Activated CD4-positive, alpha-beta memory T cell treated with anti-CD3 and anti-CD28 coated beads for 36 hours (primary cell): ENCODE measurements at places on chromosomes 2 and 18.

GRCh38 chr2:208669394-208669793 is 262.8 kb downstream of the PTH2R start:
- no peak for DNase-seq

- no peak for DNase-seq
Observed at GRCh38 chr2:240596491-240596931, 10.0 kb downstream of the CAPN10 start.

GRCh38 chr2:25816249-25816648 is 62.0 kb downstream of the ASXL2 start:
- DNase-seq, result no peak

DNA sequence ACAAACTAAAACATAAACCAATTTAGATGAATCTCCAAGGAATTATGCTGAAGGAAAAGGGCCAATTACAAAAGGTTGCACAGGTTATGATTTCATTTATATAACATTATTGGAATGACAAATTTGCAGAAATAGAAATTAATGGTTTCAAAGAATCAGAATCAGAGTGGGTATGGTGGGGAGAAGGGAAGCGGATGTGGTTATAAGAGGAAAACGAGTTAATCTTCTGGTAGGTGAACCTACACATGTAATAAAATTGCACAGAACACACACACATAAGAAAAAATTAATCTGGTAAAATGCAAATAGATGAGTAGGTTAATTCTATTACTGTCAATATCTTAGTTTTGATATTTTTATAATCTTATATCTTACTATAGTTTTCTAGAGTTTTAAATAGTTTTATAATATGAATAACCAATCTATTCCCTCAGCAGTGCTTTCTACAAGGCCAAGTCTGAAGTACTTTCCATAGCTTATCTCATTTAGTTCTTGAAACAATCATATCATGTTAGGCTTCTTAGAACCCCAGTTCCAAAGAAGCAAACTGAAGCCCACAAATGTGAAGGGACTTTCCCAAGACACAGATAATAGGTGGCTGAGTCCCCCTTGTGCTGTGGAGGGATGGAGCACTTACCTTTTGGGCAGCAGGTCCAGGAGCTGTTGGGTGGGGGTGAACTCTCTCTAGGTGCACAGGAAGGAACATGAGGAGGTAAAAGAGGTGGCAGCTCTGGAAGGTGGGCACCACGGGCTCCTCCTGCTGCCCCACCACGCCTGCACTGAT is 31.5 kb downstream of the ZNF519 start:
- no peak for DNase-seq

- DNase-seq, result peak; percentile 25
Observed at GRCh38 chr2:216082117-216082711, 495 bp downstream of the TMEM169 start.

GRCh38 chr2:130832296-130832940 is 4.3 kb upstream of the ARHGEF4 start:
- no peak for DNase-seq

GRCh38 chr2:172415157-172415864 is 12.1 kb upstream of the ITGA6 start:
- no peak for DNase-seq

DNA sequence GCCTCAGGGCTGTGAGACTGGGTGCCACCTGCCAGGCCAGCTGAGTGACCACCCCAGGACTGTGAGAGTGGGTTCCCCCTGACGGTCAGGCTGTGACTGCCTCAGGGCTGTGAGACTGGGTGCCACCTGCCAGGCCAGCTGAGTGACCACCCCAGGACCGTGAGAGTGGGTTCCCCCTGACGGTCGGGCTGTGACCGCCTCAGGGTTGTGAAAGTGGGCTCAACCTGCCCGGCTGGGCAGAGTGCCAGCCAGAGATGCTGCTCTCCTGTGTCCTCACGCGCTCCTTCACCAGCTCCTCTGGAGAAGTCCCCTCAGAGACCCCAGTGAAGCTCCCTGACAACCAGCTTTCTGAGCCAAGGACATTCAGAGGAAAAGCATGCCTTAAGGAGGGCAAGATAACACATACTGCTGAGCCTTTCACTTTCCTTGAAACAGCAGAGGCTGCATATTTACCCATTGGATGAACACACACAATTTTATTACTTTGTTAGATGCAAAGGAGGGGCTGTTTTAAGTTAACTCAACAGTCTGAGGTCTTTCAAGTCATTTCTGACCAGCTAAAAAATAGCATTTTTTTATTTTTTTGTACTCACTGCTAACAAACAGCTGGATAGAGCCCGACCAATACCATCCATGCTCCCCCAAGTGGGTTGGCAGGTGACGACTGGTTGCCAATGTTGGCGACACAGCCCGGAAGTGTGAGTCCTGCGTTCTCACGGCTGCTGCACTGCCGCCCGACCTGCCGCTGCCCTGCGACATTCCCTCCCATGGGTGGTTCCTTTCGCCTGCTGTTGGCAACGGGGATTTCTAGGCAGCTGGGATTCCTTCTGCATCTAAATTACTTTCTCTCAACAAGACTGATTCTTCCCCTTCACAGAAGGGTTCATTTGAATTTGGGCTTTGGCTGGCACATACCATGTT is 70.7 kb downstream of the NDUFA10 start:
- no peak for DNase-seq

GRCh38 chr2:222690564-222691200 is 19.2 kb downstream of the MOGAT1 start:
- peak; percentile 82 for DNase-seq

DNA sequence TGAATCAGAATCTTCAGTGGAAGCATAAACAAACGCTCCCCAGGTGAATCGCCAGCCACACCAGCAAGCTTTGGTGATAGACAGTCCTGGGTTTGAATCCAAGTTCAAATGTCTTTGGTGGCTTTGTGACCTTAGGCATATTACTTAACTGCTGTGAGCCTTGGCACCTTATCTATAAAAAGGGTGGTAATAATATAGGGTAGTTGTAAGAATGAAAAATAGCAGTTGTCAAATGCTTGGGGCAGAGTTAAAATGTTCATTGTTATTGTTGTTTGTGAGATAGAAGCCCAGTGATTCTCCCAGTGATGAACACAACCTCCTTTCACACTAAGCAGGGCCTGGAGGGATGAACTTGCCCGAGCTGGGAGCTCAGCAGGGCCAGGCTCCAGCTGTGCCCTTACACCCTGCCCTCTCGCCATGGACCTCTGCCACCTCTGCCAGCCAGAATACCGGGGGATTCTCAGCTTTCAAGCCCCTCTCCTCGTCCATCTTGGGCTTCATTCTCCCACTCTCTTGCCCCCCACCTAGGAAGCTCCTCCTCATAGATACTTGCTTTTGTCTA is 6.1 kb upstream of the TMBIM1 start:
- no peak for DNase-seq

- no peak for DNase-seq
Observed at GRCh38 chr18:50410894-50411293, 36.0 kb downstream of the SKA1 start.

DNA sequence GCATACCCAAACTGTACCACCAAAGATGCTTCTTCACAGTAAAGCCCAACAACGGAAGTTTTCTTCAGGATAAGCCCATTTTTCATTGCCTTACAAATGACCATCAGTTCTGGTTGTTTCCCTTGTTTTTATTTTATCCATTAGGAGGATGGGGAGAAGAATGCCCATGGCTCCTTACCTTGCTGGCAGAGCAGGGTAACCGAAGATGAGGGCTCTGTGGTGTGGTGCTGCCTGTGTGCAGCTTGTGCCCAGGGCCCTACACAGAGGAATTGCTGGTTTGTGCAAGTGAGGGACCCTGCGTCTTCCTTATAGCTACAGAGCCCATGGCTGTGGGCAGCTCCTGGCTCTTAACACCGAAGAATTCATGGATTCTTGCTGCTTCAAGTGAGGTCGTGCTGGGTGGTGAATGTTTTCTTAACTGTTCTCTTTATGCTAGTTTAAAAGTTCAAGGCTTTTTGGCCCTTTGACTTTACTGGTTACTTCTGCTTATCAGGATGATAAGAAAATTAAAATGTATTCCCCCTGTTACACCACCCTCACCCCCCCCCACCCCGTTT is 110.6 kb downstream of the MAP4K4 start:
- DNase-seq, result no peak

DNA sequence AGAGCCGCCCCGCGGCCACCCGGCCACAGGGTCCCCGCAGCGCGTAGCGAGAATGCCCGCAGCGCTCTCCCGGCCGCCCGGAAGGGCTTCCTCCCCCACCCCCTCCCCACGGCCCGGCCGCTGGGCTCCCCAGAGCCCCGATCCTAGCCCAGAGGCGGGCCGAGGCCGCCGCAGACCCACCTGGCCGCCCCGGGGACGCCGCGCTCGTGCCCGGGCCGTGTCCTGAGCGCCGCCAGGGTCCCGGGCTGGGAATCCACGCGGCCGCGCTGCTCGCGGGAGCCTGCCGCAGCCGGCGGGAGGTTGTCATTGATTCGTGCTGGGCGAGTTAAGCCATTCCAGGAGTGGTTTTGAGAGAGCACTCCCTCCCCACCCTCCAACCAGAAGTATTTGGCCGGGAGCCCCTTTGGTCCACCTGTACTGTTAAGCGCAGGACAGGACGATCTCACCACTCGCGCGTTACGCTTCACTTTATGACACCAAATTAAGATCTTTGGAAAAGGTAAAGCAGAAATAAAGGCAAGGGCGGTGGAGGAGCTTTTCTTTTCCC is 206.4 kb upstream of the SMAD2 start:
- DNase-seq, result no peak

GRCh38 chr2:168033966-168034365 is 213.4 kb downstream of the STK39 start:
- DNase-seq, result no peak

GRCh38 chr2:181178823-181179412 is 198.5 kb downstream of the UBE2E3 start:
- DNase-seq, result peak; percentile 55

DNA sequence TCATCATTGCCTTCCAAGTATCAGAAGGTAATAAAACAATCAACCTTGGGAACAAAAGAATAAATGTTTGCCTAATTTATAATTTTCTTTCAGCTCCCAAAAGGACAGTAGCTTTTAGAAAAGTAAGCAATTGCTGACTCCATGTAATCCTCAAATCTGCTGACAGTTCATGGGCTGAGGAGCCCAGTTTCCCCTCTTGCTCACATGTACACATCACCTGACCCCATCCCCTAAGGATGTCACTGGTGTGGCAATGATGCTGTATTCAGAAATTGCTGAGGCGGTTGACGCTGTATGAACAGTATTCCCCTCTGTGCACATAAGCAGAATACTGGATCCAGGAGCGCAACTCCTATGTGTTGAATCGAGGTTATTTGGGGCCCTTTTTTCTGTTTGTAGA is 56.1 kb upstream of the LYPD1 start:
- DNase-seq, result no peak

GRCh38 chr2:109341355-109342255 is 212.6 kb downstream of the SH3RF3 start:
- no peak for DNase-seq

GRCh38 chr2:230330725-230331124 is 3.7 kb downstream of the SP140L start:
- no peak for DNase-seq

GRCh38 chr2:218852911-218853667 is 6.5 kb upstream of the WNT6 start:
- DNase-seq, result peak; percentile 80

GRCh38 chr2:121513597-121514333 is 16.9 kb upstream of the RNU4ATAC start:
- DNase-seq, result no peak

- DNase-seq, result no peak
Observed at GRCh38 chr2:129438501-129439057, 540.9 kb upstream of the RAB6C start.

DNA sequence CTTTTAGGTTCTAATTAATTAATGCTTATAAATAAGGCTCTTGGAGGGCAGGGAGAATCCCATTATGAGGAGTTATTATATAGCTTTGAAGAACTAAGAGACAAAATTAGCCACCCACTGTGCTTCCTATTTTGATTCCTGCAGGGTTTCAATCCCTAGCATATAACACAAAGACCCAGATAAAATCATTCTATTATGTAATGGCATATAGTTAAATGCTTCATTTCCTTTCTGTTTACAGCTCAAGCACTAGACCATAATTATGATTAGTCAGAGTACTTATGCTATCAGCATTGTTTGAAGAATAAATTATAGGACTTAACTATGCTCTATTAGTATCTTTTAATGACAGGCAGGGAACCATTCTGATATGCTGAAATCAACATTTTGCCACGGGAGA is 9.1 kb downstream of the GPR155 start:
- no peak for DNase-seq

- no peak for DNase-seq
Observed at GRCh38 chr2:173991856-173992588, 26.8 kb upstream of the SP3 start.

DNA sequence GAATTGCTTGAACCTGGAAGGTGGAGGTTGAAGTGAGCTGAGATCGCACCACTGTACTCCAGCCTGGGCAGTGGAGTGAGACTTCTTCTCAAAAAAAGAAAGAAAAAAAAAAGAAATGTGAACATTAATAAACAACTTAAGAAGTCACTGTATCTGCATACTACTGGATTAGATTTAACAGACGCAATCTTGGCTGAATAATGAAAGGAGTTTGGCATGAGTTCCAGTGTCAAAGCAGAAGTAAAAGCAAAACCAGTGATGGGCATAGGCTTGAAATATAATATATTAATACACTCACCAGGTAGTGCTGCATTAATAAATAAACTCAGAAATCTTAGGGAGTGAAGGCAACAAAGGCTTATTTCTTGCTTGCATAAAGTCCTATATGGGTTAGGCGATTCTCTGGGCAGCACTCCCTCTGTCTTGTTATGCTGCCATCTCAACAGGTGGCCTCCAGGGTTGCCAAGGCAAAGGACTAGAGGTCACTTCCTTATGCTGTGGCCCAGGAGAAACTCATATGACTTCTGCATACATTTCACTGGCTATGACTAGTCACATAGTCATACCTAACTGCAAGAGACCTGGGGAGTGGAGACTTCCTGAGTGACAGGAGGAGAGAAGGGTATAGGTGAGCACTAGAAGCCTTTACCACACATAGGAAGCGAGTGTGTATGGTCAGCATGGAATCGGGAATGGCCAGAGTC is 296.2 kb upstream of the SPRED2 start:
- DNase-seq, result no peak

- no peak for DNase-seq
Observed at GRCh38 chr2:37282746-37283145, 41.9 kb downstream of the PRKD3 start.

DNA sequence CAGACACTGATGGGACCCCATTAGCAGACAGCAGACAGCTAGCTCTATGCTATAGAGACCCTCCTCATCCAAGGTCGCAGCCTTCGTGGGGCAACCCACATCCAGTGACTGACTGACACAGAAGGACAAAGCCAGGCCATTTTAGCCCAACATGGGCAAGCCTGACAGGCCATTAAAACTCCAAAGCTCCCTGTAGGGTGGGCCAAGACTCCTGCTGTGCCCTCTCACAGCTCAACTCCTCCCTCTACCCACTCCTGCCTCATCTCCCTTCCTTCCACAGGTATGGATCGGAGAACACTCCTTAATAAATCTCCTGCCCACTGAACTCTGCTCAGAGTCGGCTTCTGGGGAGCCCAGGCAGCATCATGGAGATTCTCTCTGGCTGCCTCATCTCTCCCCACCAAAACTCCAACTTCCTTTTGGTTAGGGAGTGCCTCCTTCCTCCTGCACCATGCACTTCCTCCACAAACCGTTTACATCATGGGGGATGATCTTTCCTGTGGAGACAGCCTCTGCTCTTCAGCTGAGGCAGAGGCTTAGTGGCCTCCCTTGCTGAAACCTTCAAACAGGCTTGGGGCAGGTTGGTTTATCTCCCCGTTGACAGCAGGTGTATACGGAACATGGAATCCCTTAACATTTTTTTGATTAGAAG is 86.5 kb downstream of the ACTR3 start:
- DNase-seq, result no peak

GRCh38 chr2:178796079-178796677 is 11.0 kb downstream of the TTN start:
- DNase-seq, result no peak

GRCh38 chr2:170747921-170748320 is 22.3 kb upstream of the ERICH2 start:
- DNase-seq, result no peak
